ENCODE measurements at places on chromosomes 3 and 15.

GRCh38 chr3:43691120-43691995 is 620 bp downstream of the ABHD5 start:
- peak; percentile 16 for DNase-seq

- DNase-seq, result no peak
Observed at GRCh38 chr15:23073890-23074646, 34.7 kb upstream of the TUBGCP5 start.

GRCh38 chr3:1442271-1442670 is 349.4 kb downstream of the CNTN6 start:
- DNase-seq, result no peak

GRCh38 chr3:140251678-140252077 is 316.7 kb downstream of the CLSTN2 start:
- DNase-seq, result no peak

- no peak for DNase-seq
Observed at GRCh38 chr3:193791041-193792032, 198.3 kb downstream of the OPA1 start.

DNA sequence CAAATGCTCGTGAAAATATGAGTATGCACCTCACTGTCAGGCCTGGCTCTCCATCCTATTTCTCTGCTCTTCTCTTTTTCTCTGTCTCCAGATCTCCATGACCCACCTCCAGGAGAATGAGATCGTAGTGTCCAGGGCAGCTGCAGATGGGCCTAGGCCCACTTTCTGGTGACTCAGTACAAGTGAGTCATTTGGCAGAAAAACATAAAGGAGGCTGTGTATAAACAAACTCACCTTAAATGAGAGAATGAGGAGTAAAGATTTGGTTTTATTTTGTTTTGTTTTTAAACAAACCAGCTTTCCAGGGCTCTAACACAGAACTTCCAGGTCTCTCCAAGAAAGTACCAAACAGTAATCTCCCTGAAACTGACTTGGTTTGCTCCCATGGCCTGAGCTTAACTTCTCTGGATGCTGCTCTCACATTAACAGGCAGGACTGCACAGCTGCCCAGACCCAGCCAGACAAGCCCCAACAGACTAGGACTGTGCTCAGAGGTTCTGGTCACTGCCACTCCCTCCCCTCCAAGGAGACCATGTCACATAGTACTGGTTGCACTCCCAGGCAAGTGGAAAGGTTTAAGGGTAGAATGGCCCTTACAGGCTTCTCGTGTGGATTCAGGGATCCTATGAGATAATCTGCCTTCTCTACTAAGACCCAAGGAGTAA is 1.5 kb upstream of the HEG1 start:
- no peak for DNase-seq

DNA sequence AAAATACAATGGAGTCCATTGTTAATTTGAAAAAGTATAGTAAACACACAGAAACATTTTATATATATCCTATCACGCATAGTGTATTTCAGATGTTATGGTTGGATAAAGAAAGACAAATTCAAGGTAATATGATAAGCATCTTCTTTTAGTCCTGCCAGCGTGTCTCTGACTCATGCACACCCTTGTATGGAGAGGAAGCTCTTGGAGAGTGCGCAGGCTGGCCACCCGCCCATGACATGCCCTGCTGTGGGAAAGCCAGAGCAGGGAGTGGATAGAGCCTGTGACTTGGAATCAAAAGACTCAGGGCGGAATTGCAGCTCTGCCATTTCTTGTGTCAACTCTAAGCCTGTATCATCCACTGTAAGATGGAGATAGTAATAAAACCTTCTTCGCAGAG is 23.0 kb upstream of the COPG1 start:
- DNase-seq, result no peak

GRCh38 chr3:32276279-32276841 is 37.9 kb downstream of the CMTM8 start:
- no peak for DNase-seq

DNA sequence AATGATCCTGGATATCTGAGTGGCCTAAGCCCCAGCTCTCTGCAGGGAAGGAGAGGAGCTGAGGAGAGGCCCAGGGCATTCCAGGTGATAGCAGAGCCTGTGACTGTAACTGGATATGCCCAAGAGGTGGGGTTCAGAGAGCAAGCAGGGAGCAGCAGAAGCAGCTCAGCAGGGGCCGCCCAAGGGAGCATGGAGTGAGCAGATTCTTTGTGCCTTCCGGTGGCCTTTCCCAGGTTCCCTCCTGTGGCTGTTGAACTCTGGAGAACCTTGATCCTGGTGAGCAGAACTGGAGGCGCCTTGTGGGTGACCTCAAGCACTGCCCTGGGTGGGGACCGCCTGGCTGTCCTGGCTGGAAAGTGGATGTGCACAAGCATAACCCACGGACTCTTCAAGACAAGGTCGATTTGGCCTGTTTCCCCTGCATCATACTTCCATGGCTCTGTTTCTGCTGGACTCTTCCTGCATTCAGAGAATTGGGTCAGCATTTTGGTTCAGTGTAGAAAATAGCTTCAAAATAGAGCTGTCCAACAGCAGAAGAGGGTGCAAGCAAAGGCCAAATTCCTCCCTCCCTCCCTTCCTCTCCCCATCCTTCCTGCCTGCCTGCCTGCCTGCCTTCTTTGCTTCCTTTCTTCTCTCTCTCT is 76.1 kb downstream of the ARNT2 start:
- DNase-seq, result no peak

DNA sequence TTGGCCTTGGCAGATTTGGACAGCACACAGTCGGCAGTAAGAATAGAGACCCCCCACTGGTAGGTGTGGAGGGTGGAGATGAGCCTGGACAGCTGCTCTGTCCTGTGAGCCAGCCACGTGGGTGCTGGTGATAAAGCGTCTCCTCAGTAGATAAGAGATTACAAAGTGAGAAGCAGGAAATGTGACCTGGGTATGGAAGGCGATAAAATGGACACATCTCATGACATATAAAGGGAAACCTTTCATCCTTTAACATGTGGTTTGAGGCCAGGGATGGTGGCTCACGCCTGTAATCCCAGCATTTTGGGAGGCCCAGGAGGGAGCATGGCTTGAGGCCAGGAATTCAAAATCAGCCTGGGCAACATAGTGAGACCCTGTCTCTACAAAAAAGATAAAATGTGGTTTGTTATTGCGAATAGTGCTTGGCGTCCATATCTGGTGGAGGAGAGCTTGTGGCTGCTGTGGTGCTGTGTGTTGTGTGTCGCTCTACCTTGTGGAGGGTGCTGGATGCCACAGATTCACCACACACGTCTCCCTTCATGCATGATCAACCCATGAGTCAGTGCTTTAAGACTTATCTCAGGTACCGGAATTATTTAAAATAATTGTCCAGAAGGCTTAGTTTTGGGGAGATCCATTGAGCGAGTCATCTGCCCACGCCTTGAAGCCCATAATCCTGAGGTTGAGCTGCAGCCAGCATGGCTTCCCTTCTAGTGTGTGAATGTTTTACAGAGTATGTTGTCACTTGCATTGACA is 157.0 kb downstream of the GABRG3 start:
- no peak for DNase-seq

DNA sequence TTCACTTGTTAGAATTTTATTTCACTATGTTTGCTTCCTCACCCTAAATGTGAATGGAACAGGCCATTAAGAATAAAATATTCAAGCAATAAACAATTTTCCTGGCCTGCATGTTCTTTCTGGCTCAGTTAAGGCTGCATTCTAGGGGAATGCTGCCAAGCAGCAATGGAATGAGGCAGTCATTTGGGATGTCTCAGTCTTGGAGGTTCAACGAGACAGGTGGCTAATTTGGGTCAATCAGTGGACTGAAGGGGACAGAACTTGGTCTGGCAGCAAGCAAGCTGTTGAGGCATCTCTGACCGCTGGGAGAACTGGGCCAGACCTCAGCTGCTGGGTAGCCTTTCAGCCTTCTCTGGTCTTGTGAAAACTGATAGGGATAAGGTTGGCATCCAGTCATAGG is 241.6 kb downstream of the NLGN1 start:
- DNase-seq, result no peak

GRCh38 chr3:14077310-14077709 is 47.4 kb downstream of the CHCHD4 start:
- no peak for DNase-seq

DNA sequence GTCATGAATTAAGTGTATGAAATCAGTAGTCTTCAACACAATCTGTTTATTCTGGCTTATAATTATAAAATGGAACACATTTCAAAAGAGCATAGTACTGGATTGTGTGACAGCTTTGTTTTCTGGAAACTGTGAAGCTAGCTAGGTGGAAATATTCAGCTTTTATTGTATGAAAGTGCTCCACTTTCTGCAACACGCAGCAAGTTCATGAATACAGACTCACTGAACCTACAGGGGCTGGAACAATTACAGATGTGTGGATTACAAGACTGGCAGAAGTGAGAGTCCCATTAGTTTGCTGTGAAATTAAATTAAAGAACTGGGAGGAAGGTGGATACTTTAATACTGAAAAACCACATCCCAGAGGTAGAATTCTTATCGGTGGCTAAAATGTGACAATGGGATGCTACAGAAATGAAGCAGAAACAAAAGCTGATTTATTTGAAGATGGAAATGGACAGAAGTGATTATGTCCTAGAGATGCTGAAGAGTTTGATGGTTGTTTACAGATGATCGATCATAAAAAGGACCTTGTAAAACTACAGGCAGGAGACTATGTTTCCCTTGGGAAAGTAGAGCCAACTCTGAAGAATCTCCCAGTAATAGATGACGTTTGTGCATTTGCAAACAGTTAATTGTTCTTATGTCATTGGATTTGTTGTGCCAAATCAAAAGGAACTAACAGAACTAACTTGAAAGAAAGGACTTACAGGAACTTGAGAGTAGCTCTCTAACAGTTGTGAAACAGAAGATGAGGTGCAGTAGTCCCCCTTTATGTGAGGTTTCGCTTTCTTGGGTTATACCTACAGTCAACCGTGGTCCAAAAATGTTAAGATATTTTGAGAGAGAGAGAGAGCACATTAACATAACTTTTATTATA is 15.7 kb downstream of the TF start:
- DNase-seq, result no peak

DNA sequence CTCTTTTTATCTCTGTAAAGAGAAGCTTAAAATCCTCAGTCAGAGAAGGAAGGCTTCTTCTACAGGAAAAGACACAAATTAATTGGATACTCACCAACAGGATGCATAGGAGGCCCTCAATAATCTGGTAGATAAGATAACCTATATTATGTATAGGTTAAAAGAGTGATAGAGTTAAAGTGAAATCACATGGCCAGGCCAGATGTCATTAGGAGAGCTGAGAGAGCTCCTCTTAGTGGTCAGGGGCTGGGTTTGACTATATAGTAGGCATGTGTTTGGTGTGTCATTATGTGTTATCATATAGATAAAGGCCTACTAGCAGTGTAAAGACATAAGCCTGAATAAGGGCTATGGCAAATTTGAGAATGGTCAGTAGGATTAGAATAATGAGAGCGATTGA is 479.3 kb downstream of the EPHA3 start:
- no peak for DNase-seq

- no peak for DNase-seq
Observed at GRCh38 chr3:174495928-174496327, 363.2 kb upstream of the NAALADL2 start.

- no peak for DNase-seq
Observed at GRCh38 chr3:106167728-106168127, 298.9 kb upstream of the CBLB start.

GRCh38 chr15:89628806-89629715 is 26.2 kb downstream of the KIF7 start:
- no peak for DNase-seq

- no peak for DNase-seq
Observed at GRCh38 chr3:127975153-127976029, 60.4 kb downstream of the KBTBD12 start.

- DNase-seq, result no peak
Observed at GRCh38 chr15:98722645-98723044, 74.3 kb downstream of the IGF1R start.

GRCh38 chr15:58918239-58918638 is 15.2 kb downstream of the SLTM start:
- DNase-seq, result no peak

GRCh38 chr15:48040166-48040817 is 80.5 kb upstream of the SLC24A5 start:
- DNase-seq, result no peak
